Pulmonary artery endothelial cell (primary cell): ENCODE measurements at places on chromosomes 6 and 20. TPM values are rescaled to one million over a fixed set of nuclear protein-coding genes. Genes with fewer than 3 reads are reported as not detected.

EFCAB8 gene
- 0.04 and 0.07 TPM in 2 replicates for total RNA-seq

GRCh38 chr6:31479933-31480535, 17.9 kb upstream of the MICB start:
- no peak for DNase-seq

- no peak for DNase-seq
Measured at GRCh38 chr6:33985947-33986346, 159.9 kb downstream of the GRM4 start.

DNA sequence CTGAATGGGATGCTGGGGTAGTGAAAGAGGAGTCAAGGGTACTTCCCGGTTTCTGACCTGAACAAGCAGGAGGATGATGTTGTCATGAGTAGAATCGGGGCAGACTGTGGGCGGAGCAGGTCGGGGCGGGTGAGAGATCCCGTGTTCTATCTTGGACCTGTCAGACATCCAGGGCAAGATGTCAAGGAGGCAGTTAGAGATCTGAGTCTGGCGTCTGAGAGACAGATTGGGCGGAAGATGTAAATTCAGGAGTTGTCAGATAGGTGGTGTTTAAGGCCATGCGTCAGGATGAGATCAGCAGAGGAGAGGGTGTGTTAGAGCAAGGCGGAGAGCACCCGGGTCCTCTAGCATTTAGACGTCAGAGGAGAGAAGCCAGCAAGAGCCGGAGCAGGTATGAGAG, 115.5 kb downstream of the DLGAP4 start:
- no peak for DNase-seq
